ENCODE measurements at places on chromosomes 3 and 15. TPM values are rescaled to one million over a fixed set of nuclear protein-coding genes. Genes with fewer than 3 reads are reported as not detected.

GRCh38 chr15:36090286-36090946, 489.0 kb upstream of the CDIN1 start:
- no peaks in the 10 kb centered on the region for H3K27me3 ChIP-seq
- H3K4me1 ChIP-seq, result no peaks in the 10 kb centered on the region
- no peak for DNase-seq
- no peak overlapping the region for H3K4me3 ChIP-seq

DNA sequence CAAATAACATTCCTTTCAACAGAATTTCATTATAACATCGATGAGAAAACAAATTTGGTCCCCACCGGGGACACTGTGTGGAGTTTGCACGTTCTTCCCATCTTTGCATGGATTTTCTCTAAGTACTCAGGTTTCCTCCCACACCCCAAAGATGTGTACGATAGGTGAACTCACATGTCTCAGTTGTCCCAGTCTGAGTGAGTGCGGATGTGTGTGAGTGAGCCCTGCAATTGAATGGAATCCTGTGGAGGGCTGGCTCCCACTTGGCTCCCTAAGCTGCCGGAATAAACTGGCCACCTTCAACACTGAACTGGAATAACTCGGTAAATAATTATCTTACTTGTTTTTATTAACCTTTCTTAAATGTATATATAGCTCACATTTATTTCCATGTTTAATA, 77.0 kb downstream of the TRANK1 start:
- peaks cover 3% of the 10 kb centered on the region for H3K27me3 ChIP-seq
- no peak for DNase-seq
- no peak overlapping the region for H3K27ac ChIP-seq
- no peak overlapping the region for H3K4me3 ChIP-seq
- H3K4me1 ChIP-seq, result peaks cover 17% of the 10 kb centered on the region

GRCh38 chr3:16137044-16137443, 37.4 kb upstream of the GALNT15 start:
- H3K36me3 ChIP-seq, result no peaks in the 10 kb centered on the region
- H3K27me3 ChIP-seq, result peaks cover 3% of the 10 kb centered on the region
- H3K4me1 ChIP-seq, result no peaks in the 10 kb centered on the region
- no peak for DNase-seq
- no peak overlapping the region for H3K4me3 ChIP-seq
- no peak overlapping the region for H3K27ac ChIP-seq

DNA sequence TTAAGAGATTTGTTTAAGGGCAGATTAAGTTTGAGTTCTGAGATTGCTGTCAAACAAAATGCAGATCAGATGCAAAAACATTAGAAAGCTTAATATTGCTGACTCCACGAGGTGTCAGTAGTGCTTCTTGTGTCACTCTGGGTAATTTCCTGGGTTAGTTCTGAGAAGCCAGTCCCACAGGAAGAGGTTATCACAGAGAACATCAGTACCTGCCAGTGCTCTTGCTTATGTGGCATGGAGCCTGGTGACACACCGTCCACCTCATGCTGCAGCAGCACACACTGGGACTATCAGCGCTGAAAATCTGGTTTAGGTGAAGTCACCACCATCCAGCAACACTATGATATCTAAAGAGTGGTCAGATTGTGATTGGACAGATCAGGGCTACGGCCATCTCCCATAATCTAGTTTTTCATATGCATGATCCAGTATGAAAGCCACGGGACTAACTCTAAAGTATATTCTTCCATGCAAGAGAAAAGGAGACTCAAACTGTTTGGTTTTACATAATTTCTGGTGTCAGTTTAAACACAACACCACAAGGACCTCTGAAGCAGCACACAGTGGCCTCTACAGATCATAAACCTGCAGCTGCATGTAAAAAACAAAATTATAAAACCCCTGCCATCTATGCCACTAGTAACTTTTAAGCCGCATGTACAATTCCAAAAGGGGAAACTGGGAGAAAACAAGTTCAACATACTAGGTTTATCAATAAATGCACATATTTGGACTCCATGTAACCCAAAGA, 36.1 kb upstream of the MYO5C start:
- peak overlapping the region; percentile 79 for H3K27ac ChIP-seq
- H3K4me1 ChIP-seq, result peaks cover 45% of the 10 kb centered on the region
- H3K27me3 ChIP-seq, result no peaks in the 10 kb centered on the region

NANOGP8 gene
- total RNA-seq, result not detected

TATDN2 gene
- 57.1 TPM for total RNA-seq

- H3K4me3 ChIP-seq, result no peak overlapping the region
- H3K27ac ChIP-seq, result peak overlapping the region; percentile 9
- no peaks in the 10 kb centered on the region for H3K27me3 ChIP-seq
These were observed 1.9 kb upstream of the SPPL2A start for GRCh38 chr15:50767332-50767861.

- DNase-seq, result no peak
- H3K4me1 ChIP-seq, result no peaks in the 10 kb centered on the region
- H3K27ac ChIP-seq, result no peak overlapping the region
- no peaks in the 10 kb centered on the region for H3K36me3 ChIP-seq
- H3K4me3 ChIP-seq, result no peak overlapping the region
- H3K27me3 ChIP-seq, result no peaks in the 10 kb centered on the region
These were observed 628.9 kb downstream of the FHIT start for GRCh38 chr3:60622349-60622748.

DNA sequence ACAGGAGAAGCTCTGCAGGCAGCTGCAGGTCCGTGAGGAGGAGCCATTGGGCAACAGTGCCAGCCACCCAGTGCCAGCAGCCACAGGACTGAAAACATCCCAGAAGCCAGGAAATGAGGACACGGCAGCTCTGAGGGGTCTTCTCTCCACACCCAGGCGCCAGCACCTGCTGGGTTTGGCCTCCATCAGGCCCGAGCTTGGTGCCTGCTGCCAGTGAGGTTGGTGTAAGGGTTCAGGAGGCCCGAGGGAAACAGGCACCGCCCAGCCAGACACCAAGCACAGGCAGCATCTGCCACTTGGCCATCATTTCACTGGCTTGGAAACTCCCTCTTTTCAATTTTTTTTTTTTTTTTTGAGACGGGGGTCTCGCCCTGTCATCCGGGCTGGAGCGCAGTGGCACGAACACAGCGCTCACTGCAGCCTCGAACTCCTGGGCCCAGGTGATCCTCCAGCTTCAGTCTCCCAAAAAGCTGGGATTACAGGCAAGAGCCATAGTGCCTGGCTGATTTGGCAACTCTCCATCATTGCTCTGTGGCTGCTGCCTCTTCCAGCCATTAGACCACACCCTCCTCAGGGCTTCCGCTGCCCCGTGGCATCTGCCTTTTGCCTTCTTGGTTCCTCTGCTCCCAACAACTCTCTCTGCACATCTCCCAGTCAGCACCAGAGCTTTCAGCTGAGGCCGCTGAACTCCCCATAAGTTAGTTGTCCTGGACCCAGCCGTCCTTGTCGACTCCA, 1.5 kb upstream of the ITIH3 start:
- H3K4me3 ChIP-seq, result no peak overlapping the region
- H3K36me3 ChIP-seq, result no peaks in the 10 kb centered on the region
- no peaks in the 10 kb centered on the region for H3K27me3 ChIP-seq
- no peak overlapping the region for H3K27ac ChIP-seq

DNA sequence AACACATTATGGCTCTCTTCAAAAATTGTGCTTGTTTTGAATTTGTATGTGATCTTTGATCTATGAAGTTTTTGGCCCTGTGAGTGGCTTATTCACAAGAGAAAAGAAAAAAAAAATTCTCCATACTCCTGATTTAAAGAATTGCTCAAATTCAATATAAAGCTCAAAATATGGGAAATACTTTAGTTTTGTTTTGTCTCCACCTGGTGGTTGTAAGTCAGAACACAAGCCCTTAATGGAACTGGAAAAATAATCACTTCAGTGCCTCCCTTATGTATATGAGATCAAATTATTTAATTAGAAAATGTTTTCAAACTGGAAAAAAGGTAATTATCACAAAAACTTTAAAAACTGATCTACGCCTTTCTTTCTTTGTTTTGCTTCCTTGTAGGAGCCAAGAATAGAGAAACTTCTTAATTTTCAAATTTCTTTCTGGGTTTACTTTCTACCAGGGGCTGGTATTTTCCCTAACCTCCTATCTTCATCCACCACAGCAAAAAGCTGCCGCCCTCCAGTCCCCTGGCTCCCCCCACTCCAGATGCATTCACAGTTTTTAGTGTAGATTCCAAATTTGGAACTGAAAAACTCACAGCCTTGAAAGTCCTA, 50.6 kb downstream of the SERP1 start:
- DNase-seq, result no peak
- no peaks in the 10 kb centered on the region for H3K4me1 ChIP-seq
- H3K4me3 ChIP-seq, result no peak overlapping the region

DNA sequence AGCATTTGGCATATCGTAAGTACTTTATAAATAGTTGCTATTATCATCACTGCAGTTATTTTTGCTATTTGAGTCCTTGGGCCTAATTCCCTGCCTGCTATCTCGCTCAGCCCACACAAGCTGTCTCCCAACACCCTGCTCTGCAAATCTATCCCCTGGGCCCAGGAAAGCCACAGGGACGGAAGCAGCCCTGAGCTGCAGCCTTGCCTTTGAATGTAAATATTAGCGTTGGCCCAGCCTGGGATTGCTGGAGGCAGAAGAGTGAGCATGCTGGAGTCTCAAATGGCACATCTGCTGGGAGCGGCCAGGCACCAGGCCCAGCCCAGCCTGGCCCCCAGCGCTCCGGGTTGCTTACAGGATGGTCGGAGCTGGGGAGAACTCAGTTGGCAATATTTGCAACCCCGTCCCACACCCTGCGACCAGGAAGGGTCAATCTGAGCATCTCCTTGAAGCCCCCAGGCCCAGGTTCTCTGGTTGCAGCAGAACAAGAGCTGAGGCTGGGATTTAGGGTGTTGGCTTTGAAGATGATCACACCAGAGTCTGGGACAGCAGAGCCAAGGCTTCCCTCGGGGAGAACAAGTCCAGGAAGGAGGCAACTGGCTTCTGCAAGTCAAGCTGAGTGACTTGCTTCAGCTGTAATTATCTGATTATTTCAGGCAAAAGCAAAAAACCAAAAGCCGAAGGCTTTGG, 529.6 kb downstream of the SHQ1 start:
- no peak overlapping the region for H3K4me3 ChIP-seq
- H3K27me3 ChIP-seq, result no peaks in the 10 kb centered on the region

- H3K4me1 ChIP-seq, result no peaks in the 10 kb centered on the region
- no peak overlapping the region for H3K27ac ChIP-seq
These were observed 162.7 kb downstream of the MAGI1 start for GRCh38 chr3:65876028-65876420.

DNA sequence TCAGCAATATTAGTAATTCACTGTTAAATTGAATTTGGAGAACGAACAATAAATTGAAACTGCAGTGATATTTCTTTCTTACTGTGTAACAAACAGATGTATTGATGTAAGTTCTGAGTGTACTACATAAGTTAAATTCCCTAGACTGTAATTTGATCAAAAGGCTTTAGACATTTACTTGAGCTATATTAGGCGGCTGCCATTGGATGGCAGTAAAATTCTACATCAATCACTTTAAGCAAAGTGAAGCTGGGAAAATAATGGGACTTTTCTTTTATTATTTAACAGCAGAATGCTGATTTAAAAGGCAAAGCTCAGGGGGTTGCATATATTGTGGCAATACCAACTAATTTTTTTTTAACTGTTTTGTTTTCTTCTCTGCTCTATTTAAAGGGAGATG, 212.6 kb upstream of the PLSCR5 start:
- H3K27ac ChIP-seq, result no peak overlapping the region
- no peaks in the 10 kb centered on the region for H3K27me3 ChIP-seq
- DNase-seq, result no peak
- H3K4me3 ChIP-seq, result no peak overlapping the region
- H3K4me1 ChIP-seq, result no peaks in the 10 kb centered on the region
- H3K36me3 ChIP-seq, result no peaks in the 10 kb centered on the region

- no peaks in the 10 kb centered on the region for H3K36me3 ChIP-seq
- H3K27ac ChIP-seq, result no peak overlapping the region
- no peak overlapping the region for H3K4me3 ChIP-seq
- peaks cover 8% of the 10 kb centered on the region for H3K27me3 ChIP-seq
- DNase-seq, result no peak
- no peaks in the 10 kb centered on the region for H3K4me1 ChIP-seq
These were observed 175.0 kb upstream of the MCTP2 start for GRCh38 chr15:94056314-94056713.

STAB1 gene
- not detected for total RNA-seq

- no peaks in the 10 kb centered on the region for H3K36me3 ChIP-seq
- DNase-seq, result no peak
- H3K27me3 ChIP-seq, result no peaks in the 10 kb centered on the region
- H3K27ac ChIP-seq, result no peak overlapping the region
- no peak overlapping the region for H3K4me3 ChIP-seq
- H3K4me1 ChIP-seq, result peaks cover 10% of the 10 kb centered on the region
These were observed 125.1 kb downstream of the SHQ1 start for GRCh38 chr3:72722930-72723726.

DNA sequence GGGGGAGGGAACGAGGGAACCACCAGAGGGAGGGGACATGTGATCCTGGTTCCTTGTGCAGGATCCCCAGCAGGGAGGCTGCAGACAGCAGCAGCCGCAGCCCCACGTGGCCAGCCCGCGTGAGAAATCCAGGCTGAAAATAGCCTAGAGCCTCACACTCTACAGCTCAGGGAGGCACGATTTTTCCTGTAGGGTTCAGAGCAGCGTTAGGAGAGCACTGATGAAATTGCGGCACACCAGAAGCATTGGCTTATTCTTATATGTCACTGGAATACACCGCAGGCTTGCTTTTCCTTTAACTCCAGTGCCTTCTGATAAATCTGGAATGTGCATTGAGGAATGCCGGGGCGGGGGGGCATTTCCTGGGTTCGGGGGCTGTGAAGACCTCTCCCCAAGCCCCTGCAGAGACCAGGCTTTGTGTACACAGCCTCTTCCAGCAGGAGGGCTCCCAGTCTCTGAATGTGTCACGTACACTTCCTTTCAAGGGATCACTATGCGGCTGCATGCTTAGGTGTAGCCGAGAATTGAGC, 193.0 kb downstream of the ATP10A start:
- H3K36me3 ChIP-seq, result no peaks in the 10 kb centered on the region
- H3K4me1 ChIP-seq, result no peaks in the 10 kb centered on the region
- DNase-seq, result no peak
- no peak overlapping the region for H3K27ac ChIP-seq
- peaks cover 23% of the 10 kb centered on the region for H3K27me3 ChIP-seq

SELENOS gene
- total RNA-seq, result 45.7 TPM

IL17RD gene
- total RNA-seq, result 0.05 TPM

DNA sequence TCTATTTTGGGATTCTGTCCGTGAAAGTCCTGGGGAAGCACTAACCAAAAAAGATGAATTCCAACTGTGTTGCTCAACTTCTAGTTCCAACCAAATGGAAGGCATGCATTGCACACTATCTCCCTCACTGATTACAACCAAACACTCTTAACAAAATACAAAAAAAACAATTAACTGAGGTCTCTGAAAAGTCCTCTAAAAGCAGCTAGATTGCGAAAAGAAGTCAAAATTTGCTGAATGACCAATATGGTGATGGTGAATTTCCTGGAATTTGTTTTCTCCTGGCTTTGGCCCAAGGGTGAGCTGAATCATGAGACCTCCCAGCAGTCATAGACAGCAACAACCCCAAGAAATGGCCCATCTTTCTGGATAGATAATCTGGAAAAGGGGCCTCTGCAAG, 28.3 kb downstream of the CYP19A1 start:
- H3K4me1 ChIP-seq, result no peaks in the 10 kb centered on the region
- no peak overlapping the region for H3K4me3 ChIP-seq
- no peak overlapping the region for H3K27ac ChIP-seq

- peaks cover 14% of the 10 kb centered on the region for H3K4me1 ChIP-seq
- no peaks in the 10 kb centered on the region for H3K36me3 ChIP-seq
- H3K4me3 ChIP-seq, result no peak overlapping the region
These were observed 49.3 kb downstream of the HACD2 start for GRCh38 chr3:123535580-123535979.

All from activated CD4-positive, alpha-beta memory T cell treated with anti-CD3 and anti-CD28 coated beads, Interleukin-2, amount 10 ng/mL, durations not matched to agents 7 days and 5 days (primary cell).